ENCODE measurements at places on chromosomes 12 and 14. TPM values are rescaled to one million over a fixed set of nuclear protein-coding genes. Genes with fewer than 3 reads are reported as not detected.

KIF26A gene
- total RNA-seq, result 0.26 TPM

EID3 gene
- 9.0 TPM for total RNA-seq

REM2 gene
- 0.33 TPM for total RNA-seq

FCF1 gene
- 68.6 TPM for total RNA-seq

KLRC1 gene
- total RNA-seq, result not detected

- H3K27me3 ChIP-seq, result no peaks in the 10 kb centered on the region
- no peak overlapping the region for H3K27ac ChIP-seq
- no peaks in the 10 kb centered on the region for H3K36me3 ChIP-seq
- no peak overlapping the region for H3K4me3 ChIP-seq
Observed at GRCh38 chr12:91142221-91142631, 30.9 kb upstream of the LUM start.

GRCh38 chr12:13196130-13196921 lies at the start of gene EMP1:
Gene EMP1, plus strand, starts transcription at chr12:13196726. Its CDS starts 14,785 bp downstream, at chr12:13211511.
- peaks cover 24% of the 10 kb centered on the region for H3K27me3 ChIP-seq
- H3K4me1 ChIP-seq, result peaks cover 27% of the 10 kb centered on the region
- peak within 1 kb of the TSS; percentile 81 for H3K4me3 ChIP-seq
- DNase-seq, result peak; percentile 90

DNA sequence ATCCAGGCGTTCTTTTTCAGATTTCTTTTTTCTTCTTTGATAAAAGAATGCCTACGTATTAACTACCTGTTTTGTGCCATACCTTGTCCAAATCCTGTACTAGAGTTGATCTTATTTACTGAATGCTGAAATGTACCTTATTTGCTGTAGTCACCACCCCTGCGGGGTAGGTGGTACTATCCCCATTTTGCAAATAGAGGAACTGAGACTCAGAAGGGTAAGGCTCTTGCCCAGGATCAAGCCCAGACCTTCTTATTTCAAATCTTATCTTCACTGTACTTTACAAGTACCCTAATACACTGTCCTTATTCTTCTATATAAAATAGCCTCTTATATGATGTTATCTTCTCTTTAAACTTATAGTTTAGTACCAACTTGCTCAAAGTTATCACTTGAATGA lies 206.5 kb downstream of the SLC41A2 start:
- H3K27ac ChIP-seq, result no peak overlapping the region
- peaks cover 44% of the 10 kb centered on the region for H3K4me1 ChIP-seq
- H3K36me3 ChIP-seq, result peaks cover 18% of the 10 kb centered on the region
- no peak for DNase-seq
- H3K4me3 ChIP-seq, result no peak overlapping the region

GRCh38 chr12:53338017-53338416 lies 1.9 kb upstream of the SP7 start:
- H3K27ac ChIP-seq, result no peak overlapping the region
- H3K4me3 ChIP-seq, result no peak overlapping the region
- peaks cover 47% of the 10 kb centered on the region for H3K27me3 ChIP-seq
- H3K4me1 ChIP-seq, result peaks cover 23% of the 10 kb centered on the region
- H3K36me3 ChIP-seq, result no peaks in the 10 kb centered on the region

GRCh38 chr12:124403273-124403672 lies 108.4 kb downstream of the RFLNA start:
- no peak for DNase-seq
- H3K27ac ChIP-seq, result no peak overlapping the region
- peaks cover 3% of the 10 kb centered on the region for H3K4me1 ChIP-seq
- H3K4me3 ChIP-seq, result no peak overlapping the region
- no peaks in the 10 kb centered on the region for H3K27me3 ChIP-seq
- H3K36me3 ChIP-seq, result peaks cover 8% of the 10 kb centered on the region

- DNase-seq, result peak; percentile 88
- no peak overlapping the region for H3K27ac ChIP-seq
Observed at GRCh38 chr12:102478405-102479098, 1.8 kb downstream of the IGF1 start.
